ENCODE measurements at places on chromosomes 7 and 10.
A peak's percentile ranks its signal among the peaks of the same experiment; 100 is the strongest.

DNA sequence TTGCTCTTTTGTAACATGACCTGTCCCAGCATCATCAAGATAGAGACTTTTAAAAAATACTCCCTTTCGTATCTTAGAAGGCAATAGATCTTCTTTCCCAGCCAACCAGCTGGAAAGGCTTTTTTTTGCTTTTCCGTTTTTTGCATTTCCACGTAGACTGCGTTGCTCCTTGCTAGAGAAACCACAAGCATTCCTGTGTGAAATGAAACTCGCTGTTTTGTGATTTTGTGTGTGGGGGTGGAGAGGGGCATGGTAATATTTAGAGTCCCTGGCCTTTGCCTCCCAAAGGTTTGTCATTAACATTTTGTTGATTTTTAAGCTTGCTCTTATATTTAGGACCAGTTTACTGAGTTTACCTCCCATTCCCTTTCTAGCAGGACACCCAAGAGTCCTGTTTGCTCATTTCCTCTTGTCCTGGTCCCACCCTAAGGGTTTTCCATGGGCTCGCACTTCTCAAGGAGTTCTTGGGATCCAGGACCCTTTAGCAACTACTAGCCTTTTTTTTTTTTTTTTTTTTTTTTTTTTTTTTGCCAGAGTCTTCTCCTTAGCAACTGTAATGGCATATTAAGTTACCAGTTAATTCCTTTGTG is 243.6 kb downstream of the BICC1 start:
- DNase-seq, result no peak

DNA sequence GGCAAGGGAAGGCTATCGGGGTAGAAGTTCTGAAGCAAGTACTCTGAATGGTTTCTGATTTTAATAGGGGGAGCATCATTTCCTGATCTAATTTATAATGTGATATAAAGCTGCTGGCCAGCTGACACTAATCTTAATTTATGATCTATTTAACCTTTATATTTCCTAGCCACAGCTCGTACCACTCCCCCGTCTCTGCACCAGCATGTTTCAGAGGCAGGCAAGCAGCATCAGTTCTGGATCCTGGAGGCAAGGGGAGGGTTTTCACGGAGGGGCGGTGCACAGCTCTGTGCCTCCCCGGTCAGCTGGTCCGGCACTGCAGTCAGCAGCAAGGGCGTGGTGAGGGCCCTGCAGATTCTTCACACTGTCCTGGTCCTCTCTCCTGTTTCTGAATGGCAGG is 30.0 kb downstream of the MGMT start:
- DNase-seq, result no peak

DNA sequence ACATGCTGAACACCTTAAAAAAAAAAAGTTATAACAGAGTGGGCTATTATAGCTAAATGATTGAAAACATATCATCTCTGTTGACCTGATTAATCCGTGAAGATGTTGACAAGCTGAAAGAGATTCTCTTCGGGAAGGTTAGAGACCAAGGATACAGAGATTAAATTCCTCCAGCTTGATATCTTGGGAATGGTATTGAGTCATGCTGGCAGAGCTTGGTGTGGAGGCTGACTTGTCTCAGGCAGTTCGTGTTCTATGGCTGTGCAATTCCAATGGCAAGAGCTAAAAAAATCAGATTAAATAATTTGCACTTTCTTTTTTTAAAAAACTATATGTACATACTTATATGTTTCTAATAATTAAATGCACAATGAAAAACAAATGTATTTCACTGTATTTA is 24.9 kb upstream of the CACNA2D1 start:
- no peak for DNase-seq

DNA sequence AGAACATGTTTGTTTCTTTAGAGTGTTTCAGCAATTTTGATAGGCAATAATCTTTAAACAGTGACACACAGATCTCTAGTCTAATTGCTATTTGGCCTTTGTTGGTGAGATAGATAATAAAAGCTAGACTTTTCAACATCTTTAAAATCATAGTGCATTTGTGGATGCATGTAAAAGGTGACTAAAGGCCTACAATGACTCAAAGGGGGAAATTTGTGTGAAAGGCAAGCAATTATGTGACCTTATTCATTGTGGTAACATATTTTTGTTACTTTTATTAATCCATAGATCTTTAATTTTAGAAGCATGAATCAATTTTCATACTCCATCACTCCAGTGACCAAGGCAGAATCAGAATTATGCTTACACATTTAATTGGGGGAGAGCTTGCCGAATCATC is 299.7 kb downstream of the DGKB start:
- no peak for DNase-seq

DNA sequence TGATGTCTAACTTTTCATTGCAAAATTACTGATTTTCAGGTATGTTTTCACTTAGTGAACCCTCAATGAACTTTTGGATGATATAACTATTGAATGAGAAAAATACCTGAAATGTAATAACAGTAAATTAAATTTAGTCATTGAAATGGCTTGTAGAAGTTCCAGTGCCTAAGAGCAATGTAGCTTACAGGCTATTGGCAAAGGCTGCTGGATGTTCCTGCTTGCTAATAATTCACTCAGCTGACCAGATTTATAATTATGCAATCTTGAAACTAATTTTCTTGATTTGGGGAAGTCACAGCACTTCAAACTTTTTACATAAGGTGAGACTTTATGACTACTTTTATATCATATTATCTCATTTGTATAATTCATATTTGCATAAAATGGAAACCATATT is 73.2 kb downstream of the SORBS1 start:
- DNase-seq, result no peak

DNA sequence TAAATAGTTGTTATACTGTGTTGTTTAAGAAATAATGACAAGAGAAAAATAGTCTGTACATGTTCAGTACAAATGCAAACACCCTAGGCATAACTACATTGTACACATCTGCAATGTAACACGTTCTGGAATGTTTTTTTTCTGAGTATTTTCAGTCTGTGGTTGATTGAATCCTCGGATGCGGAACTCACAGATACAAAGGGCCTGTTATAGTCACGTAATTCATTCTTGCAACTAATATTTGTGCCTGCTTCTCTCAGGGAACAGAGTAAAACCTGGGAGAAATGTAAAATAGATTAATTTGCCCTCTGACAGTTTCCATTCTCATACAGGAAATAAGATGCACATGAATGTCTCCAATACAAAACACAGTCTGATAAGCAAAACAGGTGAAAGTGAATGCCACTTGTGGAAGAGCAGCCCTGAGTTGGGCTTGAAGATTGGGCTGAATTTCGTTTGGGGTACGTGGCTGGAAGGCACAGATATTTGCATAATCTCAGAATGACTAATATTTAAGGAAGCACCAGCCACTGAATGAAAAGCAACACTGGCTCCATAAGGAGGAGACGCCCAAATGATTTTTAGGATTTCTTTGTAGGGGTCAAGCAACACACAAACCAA is 19.1 kb downstream of the DENND2A start:
- DNase-seq, result no peak

- DNase-seq, result no peak
These were observed 208.5 kb downstream of the TRIL start for GRCh38 chr7:28749638-28750037.

- DNase-seq, result no peak
These were observed 484.5 kb downstream of the PLXDC2 start for GRCh38 chr10:20300735-20301134.

- peak; percentile 25 for DNase-seq
These were observed 983 bp downstream of the TNRC18 start for GRCh38 chr7:5422396-5423305.

DNA sequence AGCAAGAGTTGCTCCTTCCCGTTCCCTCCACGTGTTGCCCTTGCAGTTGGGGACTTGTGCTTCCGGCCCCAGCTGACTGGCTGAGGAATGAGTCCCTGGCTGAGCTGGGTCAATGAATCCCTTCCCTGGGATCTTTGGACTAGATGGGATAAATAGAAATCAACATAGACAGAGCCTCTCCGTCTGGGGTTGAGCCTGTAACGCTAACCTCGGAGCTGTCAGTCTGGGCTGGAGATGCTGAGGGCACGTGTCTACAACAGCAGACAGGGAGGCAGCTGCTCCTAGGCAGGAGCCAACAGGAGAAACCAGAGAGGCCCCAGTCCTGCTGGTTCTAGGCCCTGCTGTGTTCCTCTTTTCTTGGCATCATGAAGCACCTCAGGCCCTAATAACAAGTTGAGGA is 42.3 kb upstream of the HSPA12A start:
- no peak for DNase-seq

GRCh38 chr10:12896251-12896650 is 105.3 kb downstream of the CCDC3 start:
- DNase-seq, result no peak

GRCh38 chr7:102456327-102456726 is 8.3 kb downstream of the ALKBH4 start:
- DNase-seq, result no peak

- peak; percentile 78 for DNase-seq
These were observed 42.4 kb upstream of the AGBL3 start for GRCh38 chr7:134943785-134944400.

DNA sequence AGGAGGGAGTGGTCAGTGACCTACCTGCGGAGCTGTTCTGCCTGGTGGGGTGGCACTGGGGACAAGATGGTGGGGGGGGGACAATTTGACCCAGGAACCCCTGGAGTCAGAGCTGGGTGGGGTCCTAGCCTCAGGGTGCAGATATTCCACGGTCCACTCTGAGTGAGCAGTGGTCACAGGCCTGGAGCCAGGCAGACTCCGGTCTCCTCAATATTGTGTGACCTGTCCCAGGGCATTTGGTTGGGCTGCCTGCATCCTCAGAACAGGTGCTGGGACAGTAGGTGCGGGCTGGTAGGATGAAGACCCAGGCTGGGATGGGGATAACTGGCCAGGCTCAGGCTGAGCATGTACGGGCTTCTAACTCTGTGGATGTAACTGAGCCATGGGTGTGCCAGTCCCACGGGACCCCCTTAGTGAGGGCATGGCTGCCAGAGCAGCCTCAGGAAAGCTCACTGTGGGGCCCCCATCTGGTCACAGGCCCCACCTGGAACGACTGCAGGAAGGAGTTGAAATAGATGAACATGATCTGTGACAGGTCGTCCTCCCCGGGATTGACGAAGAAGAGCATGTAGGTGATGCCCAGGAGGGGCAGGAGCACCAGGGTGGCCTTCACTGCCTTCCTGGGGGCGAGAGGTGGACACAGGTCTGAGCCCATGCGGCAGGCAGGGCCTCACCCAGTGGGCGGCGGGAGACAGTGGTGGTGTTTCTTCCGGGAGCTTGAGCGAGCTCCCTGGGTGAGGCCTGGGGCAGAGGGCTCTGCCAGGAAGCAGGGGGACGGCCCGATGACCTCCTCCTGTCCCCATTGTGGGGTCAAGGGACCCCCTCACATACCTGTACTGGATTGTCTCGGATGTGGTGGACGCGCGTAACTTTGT is 26.9 kb downstream of the CRHR2 start:
- no peak for DNase-seq

DNA sequence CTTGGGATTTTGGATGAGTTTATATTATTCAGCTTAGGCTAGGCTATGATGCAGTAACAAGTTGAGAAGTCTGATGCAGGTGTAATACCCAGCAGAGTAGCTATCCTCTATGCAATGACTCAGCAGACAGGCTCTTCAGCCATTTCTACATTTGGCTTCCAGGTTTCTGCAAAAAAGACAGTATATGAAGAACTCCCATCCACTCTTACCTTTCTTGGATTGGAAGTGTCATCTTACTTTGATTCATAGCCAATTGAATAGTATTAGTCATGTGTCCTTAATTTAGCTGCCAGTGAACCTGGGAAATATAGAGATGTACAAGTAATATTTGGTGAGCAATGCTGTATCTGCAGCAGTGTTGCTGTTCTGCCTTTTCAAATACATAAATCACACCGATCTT is 127.8 kb upstream of the NPSR1 start:
- no peak for DNase-seq

DNA sequence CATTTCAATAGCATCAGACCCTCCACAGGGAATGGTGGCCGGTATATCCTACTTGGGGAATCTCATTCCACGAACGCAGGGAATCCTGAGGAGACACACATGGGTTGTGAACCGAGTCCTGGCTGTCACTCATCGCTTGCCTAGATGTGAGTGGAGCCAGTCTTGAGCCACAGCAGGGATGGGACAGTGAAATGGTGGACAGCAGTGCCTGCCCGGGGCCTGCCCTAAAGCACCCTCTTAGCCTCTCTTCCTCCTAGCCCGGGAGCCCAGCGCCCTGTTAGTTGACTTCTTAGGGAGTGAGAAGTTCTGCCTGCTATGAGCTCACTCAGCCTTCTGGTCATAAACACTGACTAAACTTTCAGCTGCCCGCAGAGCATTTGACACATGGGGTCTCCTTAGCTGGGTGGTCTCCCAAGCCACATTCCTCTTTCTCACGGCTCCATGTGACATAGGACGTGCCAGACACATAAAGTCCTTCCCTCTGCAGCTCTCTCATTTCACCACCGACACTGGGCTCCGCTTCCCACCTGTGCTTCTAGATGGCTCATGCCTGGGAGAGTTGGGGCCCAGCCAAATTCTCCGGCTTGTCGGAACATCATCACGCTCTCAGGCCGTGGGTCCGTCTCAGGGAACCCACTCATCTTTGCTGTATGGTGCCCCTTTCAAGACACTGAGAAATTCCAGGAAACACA is 60.9 kb downstream of the TCERG1L start:
- no peak for DNase-seq

DNA sequence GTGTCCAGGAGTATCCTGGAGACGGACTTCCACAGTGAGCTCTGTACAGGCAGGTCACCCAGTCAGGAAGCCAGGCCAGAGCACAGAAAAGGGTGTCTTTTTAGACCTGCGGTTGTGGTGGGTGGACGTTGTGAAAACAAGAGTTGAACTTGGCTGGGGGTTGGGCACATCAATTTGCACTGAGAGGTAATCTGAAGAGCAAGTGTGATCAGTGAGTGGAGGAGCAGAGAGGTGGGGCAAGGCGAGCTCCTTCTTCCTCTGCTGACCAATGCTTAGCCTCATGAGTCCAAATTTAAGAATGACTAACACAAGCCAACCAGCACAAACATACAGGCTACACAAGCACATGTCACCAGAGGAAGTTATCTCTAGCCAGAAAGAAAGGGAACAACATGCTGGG is 310.8 kb downstream of the TCERG1L start:
- no peak for DNase-seq

GRCh38 chr10:44849936-44850335 is 61.2 kb upstream of the TMEM72 start:
- no peak for DNase-seq

DNA sequence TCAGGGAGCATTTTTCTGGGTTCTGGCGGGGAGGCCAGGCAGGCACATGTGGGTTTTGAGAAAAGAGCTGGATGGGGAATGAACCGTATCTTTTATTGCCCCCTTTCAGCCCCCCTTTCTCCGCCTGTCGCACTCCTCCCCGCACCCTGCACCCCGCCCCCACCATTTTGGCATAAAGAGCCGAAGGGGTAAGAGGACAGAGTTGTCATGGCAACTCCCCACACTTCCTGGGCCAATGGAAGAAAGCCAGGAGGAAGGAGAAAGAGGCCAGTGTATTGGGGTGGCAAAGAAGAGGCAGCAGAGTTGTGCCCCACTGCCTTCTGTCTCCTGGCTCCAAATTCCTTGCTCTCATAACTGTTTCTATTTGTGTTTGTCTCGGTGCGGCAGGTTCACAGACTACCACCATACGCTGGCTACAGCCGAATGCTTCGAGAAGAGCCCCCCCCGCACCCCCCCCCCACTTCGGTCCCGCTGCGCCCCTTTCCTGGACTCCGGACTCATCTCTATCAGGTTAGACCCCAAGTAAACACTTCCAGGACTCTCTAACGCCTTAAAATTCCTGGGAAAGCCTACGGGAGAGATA is 3.4 kb downstream of the KCNIP2 start:
- DNase-seq, result peak; percentile 39

GRCh38 chr7:116242759-116243158 is 32.4 kb downstream of the TES start:
- DNase-seq, result no peak

All from lung (tissue), 17 donors.